ENCODE measurements at places on chromosomes 1 and 21.

- peak; percentile 66 for DNase-seq
Observed at GRCh38 chr21:44011579-44012473, at the start of gene TRAPPC10. TRAPPC10 (plus strand) TSS chr21:44012309; CDS start chr21:44012494, 185 bp downstream.

DNA sequence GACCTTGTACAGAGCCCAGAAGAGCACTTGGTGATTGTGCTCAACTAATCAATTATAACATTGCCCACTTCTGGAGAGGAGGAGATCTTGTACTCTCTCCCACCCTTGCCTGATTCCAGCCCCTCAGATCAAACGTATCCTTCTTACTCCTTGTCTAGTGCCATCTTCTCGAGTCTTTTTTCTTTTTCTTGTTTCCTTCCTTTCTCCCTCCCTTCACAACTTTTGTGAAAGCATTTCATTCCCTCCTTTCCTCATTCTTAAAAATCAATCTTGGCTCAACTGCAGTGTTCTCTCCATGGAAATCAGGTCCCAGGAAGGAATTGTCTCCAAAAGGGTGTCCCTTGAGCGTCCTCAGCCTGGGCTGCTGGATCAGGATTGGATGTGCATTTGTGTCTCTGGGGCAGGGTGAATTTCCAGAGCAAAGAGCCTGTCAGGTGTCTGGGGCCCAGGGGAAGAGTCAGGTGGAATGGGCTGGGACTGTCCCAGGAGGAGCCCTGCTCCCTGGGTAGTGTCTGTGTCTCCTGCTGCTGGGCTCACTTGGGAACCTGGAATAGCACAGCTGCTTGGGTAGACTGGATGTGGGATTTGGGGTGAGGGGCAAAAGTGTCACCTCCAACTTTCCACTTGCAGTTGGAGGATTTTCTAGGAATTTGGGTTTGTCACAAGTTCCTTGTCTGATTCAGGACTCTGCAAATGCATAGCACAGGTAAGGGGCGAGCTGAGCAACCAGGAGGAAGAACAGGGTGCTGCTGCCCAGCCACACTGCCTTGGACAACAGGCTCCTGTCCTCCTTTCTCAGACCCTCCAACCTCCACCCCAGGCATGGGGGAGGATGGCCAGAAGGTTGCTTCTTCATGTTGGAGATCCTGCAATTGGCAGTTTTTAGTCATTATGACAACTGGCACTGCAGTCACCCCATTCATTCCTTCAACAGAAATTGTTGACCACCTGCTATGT is 3.3 kb downstream of the SOX13 start:
- no peak for DNase-seq

- DNase-seq, result no peak
Observed at GRCh38 chr1:16924919-16925477, 3.3 kb downstream of the CROCC start.

GRCh38 chr1:174247472-174247871 is 88.2 kb downstream of the RABGAP1L start:
- DNase-seq, result no peak

DNA sequence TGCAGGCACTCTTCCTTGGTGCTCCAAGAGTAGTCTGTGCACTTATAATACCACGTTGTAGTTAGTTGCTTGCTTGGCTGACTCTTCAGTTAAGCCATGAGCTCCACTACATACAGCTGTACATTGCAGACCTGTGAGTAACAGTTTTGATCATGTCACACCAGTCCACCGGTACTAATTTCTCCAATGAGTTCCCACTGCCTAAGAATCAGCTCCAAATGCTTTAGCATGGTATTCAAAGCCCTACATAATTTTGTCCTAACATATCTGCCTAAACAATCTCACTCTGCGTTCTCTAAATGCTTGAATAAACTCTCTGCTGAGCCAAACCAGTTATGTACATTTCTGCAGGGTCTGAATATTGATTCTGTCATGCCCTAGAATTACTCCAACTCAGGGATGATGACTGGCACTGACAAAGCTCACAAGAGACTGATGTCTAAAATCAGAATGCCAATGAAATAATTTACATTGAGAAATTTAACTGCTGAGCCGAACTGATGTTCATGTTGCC is 200.7 kb downstream of the LHX8 start:
- no peak for DNase-seq

GRCh38 chr21:28464988-28465387 is 527.7 kb downstream of the LTN1 start:
- DNase-seq, result no peak

GRCh38 chr1:41240781-41241353 is 1.2 kb downstream of the SCMH1 start:
- DNase-seq, result no peak

DNA sequence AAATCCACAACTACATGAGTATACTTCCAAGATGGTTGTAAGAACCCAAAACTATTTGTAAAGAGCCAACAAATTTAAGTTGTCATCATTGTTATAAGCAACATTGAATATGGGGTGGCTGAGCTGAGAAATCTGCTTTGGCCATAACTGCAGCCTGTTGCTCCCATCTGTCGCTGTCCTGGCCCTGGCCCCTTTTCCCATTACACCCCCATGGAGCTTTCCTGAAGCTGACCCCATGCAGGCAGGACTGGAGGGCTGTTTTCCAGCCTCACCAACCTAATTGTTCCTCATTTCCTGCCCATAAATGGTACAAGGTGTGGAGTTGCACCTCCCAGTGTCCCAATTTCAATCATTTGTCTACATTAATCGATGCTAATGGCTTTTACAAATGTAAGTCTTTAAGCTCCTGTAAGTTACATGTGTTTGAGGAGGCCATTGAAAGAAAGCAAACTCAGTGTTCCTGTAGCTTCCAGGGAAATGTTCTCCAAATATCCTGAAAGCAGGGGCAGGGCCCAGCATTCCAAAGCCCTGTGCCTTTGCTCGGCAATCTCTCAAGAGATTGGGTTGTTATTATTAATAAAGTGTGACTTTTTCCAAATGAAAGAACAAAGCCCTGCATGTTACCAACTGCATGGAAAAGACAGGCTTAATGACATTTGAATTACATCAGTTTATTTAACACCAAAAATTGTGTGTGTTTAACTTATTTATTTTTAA is 545.9 kb downstream of the PLPP3 start:
- DNase-seq, result no peak

- DNase-seq, result no peak
Observed at GRCh38 chr1:197567442-197567841, 207.8 kb downstream of the DENND1B start.

All from DMS153 (cell line).